Fibroblast of skin of back (primary cell): ENCODE measurements at places on chromosomes 2 and 18.
A peak's percentile ranks its signal among the peaks of the same experiment; 100 is the strongest.

DNA sequence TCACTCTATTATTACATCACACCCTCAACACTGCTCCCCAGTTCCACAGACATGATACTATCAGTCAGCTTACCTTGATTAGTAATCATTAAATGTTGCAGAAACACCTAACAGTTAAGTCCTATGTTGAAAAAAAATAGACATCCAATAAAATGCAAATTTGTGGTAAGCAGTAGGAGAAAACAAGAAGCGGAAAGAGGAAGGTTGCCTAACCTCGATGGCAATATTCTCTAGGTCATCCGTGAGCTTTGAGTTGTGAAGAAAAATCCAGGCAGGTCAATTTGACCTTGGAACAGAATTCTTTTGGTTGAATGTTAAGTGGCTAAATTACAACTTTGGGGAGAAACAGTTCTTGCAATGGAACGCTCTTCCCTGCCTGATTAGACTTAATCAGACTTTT is 264.4 kb downstream of the AFF3 start:
- DNase-seq = no peak

DNA sequence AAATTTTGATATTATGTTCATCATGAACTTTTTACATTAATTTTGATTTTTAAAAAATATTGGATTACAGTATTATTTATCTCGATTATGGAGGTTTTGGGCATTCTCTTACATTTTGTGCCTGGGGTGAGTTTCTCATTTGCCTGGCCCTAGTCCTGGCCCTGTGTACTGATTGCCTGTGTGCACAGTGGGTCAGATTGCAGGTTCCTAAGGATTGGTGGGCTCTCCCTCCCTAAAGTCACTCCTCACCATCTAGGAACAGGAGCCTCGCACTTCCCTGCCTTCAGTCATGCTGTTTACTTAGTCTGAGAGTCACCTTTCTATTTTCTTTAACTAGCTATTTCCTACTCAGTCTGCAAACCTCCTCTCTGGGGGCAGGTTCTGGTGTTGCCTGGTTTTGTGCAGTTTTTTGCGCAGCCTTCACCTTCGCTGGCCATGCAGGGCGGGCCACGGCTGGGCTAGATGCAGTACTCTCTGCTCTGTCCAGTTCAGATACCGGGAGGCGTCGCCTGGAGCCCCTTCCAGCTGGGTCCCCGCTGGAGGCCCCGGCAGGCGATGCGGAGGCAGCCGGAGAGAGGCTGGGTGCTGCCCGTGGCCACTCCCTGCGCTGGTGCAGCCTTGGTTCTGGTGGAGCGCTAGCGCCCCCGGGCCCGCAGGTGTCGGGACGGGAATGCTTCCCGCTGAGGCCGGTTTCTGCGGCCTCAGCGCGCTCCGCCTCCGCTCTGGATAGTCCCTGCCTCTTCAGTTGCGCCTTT is 23.3 kb upstream of the MC5R start:
- DNase-seq = peak; percentile 8

- DNase-seq = peak; percentile 87
Measured at GRCh38 chr2:241271706-241272302, 43.7 kb downstream of the HDLBP start.

DNA sequence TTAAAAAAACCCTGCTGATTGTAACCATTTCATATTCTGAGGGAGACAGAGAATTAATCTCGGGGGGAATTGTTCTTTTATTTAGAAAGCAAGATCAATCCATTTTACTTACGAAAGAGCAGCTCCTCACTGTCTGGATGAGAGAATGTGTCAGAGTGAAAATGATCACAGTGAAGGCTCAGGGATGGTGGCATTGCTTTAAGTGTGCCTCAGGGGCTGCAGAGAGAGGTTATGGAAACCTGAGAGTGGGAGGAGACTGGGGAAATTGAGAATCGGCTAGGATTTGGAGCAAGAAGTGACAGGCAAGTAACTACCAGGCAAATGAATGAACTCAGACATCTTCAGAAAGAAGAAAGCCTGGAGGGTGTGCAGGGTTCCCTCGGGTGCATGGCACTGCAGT is 34.2 kb downstream of the MRPL35 start:
- DNase-seq = no peak

- no peak for DNase-seq
Measured at GRCh38 chr2:229719926-229720647, 5.7 kb upstream of the DNER start.
